Activated T-helper 2 cell treated with anti-CD3 and anti-CD28 coated beads, Interferon-gamma antibody, Interleukin-2, Interleukin-4, amounts not matched to agents 10 μg/mL and 5 μg/mL and 100 μg/mL, durations not matched to agents 14 hours and 24 hours and 36 hours (primary cell): ENCODE measurements at places on chromosomes 2 and 18.

GRCh38 chr2:109266496-109266895 lies 137.5 kb downstream of the SH3RF3 start:
- no peaks in the 10 kb centered on the region for H3K36me3 ChIP-seq
- H3K27ac ChIP-seq = no peak overlapping the region
- H3K27me3 ChIP-seq = peaks cover 4% of the 10 kb centered on the region

- H3K4me1 ChIP-seq = no peaks in the 10 kb centered on the region
- H3K4me3 ChIP-seq = no peak overlapping the region
- no peak for DNase-seq
- H3K27ac ChIP-seq = no peak overlapping the region
- H3K27me3 ChIP-seq = no peaks in the 10 kb centered on the region
Measured at GRCh38 chr2:188449561-188449960, 157.9 kb downstream of the GULP1 start.

GRCh38 chr2:127681288-127681804 lies 6.0 kb upstream of the LIMS2 start:
- H3K36me3 ChIP-seq = no peaks in the 10 kb centered on the region
- no peak overlapping the region for H3K4me3 ChIP-seq
- H3K27me3 ChIP-seq = peaks cover 52% of the 10 kb centered on the region
- DNase-seq = no peak

DNA sequence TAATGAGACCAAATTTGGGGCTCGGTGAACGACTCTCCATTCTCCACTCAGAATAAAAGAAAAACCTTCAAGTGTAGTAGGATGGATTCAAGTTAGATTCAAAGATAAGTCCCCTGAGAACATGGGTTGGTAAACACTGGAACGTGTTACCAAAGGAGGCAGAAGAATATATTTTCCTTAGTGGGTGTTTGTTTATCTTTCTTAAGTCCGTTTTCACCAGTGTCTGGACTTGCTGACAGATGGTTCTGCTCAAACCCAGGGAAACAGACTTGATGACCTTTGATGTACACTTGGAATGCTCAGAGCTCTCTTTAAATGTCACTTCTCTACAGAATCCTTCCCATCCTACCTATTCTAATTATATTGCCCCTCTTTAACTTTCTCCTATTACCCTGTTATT lies 310.3 kb upstream of the ZNF521 start:
- H3K4me3 ChIP-seq = no peak overlapping the region
- no peaks in the 10 kb centered on the region for H3K27me3 ChIP-seq
- no peaks in the 10 kb centered on the region for H3K4me1 ChIP-seq
- H3K36me3 ChIP-seq = no peaks in the 10 kb centered on the region
- no peak overlapping the region for H3K27ac ChIP-seq
- DNase-seq = no peak

DNA sequence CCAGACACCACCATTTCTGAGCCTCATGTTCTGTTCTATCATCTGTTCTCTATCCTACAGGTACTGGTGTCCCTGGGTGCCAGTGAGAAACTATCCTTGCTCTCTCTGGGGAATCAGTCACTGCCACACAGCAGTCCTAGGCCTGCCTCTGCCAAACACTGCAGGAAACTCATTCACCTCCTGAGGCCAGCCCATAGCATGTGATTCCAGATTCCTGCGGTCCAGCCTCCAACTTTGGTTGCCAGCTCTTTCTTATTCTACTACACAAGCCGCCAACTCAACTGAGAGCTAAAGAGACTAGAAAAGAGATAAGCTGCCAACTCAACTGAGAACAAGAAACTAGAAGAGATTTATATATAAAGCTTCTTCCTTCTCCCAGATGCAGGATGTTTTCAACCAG lies 8.8 kb upstream of the TTLL4 start:
- no peaks in the 10 kb centered on the region for H3K4me1 ChIP-seq
- DNase-seq = no peak
- H3K36me3 ChIP-seq = no peaks in the 10 kb centered on the region
- no peak overlapping the region for H3K27ac ChIP-seq
- H3K27me3 ChIP-seq = peaks cover 2% of the 10 kb centered on the region
- no peak overlapping the region for H3K4me3 ChIP-seq

DNA sequence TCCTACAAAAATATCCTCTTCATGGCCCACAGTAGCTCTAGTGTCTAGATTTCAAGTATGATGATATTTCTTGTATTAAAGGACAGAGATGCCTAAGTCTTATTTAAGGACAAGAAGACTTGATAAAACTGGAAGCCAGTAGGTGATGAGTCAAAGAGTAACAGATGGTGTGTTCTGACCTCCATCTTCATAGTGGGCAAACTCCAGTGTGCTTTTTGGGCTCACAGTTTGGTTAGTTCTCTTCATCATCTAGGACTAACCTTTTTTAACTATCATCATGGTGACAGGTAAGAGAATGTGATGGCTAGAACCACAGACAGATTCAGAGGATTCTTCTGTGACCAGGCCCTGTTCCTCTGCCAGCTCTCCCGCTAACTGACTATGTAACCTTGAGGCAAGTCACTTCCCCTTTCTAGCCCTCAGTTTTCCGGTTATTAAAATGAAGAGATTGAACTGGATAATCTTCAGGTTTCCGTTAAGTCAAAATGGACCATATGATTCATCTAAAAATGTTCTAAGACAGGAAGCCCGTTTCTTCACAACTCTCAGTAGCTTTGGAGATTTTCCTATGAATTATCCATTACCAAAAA lies 140.3 kb upstream of the RASGRP3 start:
- peak overlapping the region; percentile 30 for H3K27ac ChIP-seq
- H3K27me3 ChIP-seq = peaks cover 9% of the 10 kb centered on the region
- DNase-seq = no peak
- peaks cover 9% of the 10 kb centered on the region for H3K4me1 ChIP-seq

DNA sequence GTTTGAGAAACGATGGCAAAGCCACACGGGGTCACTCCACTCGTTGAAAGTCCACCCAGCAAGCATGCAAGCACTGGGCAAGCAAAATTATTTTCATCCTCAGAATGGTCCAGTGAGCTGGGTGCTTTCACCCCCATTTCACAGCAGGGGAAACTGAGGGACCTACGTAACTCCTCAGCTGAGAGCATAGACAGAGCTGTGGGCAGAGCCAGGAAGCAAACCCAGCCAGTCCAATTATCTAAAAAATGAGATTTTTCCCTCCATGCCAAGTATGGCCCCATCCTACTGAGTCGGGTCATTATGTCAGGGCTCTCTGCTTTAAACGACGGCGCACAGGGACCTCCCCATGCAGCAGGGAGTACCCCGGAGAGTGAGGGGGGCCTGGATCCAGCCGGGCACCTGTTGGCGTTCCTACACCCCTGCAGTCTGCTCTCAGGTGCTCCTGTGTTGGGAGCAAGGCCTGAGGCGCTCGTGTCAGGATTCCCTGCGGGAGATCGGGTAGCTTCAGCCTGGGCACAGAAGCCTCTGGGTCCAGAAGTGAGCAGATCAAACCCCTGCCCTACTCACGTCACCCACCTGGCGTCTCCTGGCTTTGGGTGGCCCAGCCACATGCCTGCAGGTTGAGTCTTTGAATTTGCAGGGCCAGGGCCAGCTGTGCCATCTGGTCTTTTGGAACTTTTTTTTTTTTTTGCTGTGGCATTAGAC lies 17.3 kb downstream of the TWIST2 start:
- H3K36me3 ChIP-seq = no peaks in the 10 kb centered on the region
- H3K27me3 ChIP-seq = no peaks in the 10 kb centered on the region
- peaks cover 4% of the 10 kb centered on the region for H3K4me1 ChIP-seq
- H3K4me3 ChIP-seq = no peak overlapping the region
- no peak overlapping the region for H3K27ac ChIP-seq

GRCh38 chr2:222594679-222595078 lies 61.2 kb downstream of the FARSB start:
- no peak overlapping the region for H3K4me3 ChIP-seq
- peaks cover 2% of the 10 kb centered on the region for H3K4me1 ChIP-seq
- H3K27ac ChIP-seq = no peak overlapping the region
- no peaks in the 10 kb centered on the region for H3K27me3 ChIP-seq
- no peak for DNase-seq
- peaks cover 79% of the 10 kb centered on the region for H3K36me3 ChIP-seq

DNA sequence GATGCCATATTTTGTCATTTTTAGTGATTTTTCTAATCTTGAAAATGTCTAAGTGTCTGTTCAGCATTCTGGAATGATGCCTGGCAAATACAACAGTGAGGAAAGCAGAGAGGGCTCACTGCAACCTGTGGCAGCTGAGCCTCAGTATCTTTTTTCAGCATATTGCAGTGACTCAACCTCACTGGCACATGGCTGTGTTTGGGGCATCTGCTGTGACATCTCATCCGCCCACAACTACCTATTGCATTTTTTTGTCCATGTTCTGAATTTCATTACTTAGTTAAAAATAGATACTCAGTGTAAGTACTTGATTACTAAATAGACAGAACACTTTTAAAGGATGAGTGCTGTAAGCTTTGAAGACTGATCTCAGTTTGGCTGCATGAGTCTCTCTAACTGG lies 10.7 kb downstream of the BABAM2 start:
- DNase-seq = no peak
- peaks cover 79% of the 10 kb centered on the region for H3K36me3 ChIP-seq
- H3K27me3 ChIP-seq = no peaks in the 10 kb centered on the region
- H3K4me1 ChIP-seq = peaks cover 73% of the 10 kb centered on the region
- peak overlapping the region; percentile 81 for H3K27ac ChIP-seq
- no peak overlapping the region for H3K4me3 ChIP-seq

DNA sequence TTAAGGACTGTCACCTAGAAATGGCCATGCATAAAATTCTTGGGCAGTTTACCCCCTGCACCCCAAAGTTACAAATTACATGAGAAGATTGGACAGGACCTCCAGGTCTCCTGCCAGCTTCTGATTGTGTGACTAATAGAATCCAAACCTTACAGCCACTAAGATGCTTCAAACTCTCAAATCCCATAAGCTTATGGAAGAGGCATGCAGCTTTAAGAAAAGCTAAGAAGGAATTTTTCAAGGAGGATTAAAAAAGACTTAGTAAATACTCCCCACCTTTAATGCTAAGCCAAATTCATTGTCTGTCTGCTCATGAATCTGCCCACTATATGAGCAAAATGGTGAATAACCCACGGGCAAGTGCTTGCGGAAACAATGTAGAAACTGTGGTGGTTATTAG lies 86.3 kb downstream of the MAIP1 start:
- no peak overlapping the region for H3K4me3 ChIP-seq
- no peaks in the 10 kb centered on the region for H3K36me3 ChIP-seq
- no peaks in the 10 kb centered on the region for H3K4me1 ChIP-seq
- no peak for DNase-seq

- no peaks in the 10 kb centered on the region for H3K4me1 ChIP-seq
- H3K4me3 ChIP-seq = no peak overlapping the region
- peaks cover 47% of the 10 kb centered on the region for H3K27me3 ChIP-seq
- no peak overlapping the region for H3K27ac ChIP-seq
Measured at GRCh38 chr18:47265197-47265596, 13.7 kb upstream of the SKOR2 start.
